NCI-H146 (cell line): ENCODE measurements at places on chromosomes 13 and 19.

DNA sequence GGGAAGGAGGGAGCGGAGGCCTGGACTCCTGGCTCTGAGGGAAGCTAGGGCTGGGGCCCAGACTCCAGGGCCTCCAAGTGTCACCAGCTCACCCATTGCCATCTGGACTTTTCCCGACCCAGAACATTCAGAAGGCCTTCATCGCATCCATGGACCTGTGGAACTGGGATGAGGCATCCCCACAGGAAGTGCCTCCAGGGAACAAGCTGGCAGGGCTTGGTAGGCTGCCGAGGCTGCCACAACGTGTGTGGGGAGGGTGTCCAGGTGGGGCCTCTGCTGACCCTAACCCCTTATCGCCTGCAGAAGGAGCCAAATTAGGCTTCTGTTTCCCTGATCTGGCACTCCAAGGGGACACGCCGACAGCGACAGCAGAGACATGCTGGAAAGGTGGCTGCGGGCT is 767 bp downstream of the ETV2 start:
- DNase-seq = peak; percentile 10

GRCh38 chr13:35714588-35715377 is 238.3 kb upstream of the MAB21L1 start:
- no peak for DNase-seq

- DNase-seq = no peak
Observed at GRCh38 chr19:29107831-29108230, 105.1 kb downstream of the UQCRFS1 start.

- no peak for DNase-seq
Observed at GRCh38 chr19:54648129-54648528, 14.7 kb upstream of the LILRB4 start.

DNA sequence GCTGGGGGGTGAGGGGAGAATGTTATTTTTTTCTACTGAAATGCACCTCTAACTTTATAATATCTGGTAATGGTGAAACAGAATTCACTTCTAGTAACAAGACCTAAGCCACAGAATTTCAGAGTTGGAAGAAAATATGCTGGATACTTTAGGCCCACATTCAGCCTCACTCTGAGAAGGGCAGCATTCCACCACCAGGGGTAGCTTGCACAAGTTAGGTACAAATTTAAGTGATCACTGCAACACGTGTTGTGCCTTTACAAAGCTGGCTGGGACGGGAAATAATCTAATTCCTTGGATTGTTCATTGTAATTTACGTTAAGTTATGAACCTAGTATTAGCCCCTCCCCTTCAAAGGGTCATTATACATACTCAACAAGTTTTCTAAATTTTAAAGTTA is 192.3 kb downstream of the RGCC start:
- no peak for DNase-seq

GRCh38 chr19:55117663-55118391 is 390 bp upstream of the PPP1R12C start:
- peak; percentile 99 for DNase-seq

- no peak for DNase-seq
Observed at GRCh38 chr19:50826492-50827240, 3.1 kb upstream of the KLK1 start.

DNA sequence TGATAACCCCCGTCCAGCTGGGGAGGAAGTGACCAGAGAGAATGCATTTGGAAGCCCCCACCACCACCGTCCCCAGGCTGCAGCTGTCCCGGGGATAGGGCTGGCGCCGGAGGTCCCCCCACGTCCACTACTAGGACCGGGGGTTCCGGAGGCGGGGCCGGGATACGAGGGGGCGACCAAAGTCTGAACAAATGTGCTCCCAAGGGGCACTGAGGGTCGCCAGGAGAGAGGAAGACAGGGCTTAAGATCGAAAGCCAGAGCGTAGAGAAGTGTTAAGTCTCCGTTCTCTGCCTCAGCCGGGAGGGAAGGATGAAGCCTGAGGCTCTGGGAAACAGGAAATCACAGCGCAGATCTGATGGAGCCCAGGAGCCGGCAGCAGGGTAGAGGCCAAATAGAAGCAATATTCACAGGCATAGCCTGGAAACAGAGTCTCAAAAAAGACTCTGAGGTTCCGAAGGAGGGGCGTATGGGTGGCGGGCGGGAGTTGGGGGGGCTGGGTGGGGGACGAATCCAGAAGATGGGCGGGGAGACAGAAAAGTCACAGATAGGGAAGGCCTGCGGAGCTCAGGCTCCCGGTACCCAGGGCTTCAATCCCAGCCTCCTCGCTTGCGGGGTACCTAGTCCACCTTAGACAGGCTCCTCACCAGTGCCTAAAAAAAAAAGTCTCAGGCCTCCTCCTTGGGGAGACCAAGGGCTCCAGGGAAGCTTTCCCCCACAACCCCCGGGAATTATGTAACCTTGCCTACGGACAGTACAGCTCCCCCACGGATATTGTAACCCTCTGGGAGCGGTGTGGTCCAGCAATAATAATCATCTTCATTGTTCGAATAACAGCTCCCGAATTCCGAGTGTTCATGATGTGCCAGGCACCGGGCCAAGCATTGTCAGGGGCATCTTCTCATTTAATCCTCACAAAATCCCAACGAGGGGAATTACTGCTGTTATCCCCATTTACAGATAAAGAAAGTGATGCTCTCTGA is 1.1 kb upstream of the ERF start:
- DNase-seq = peak; percentile 60
